ENCODE measurements at places on chromosomes 13 and 19.

- DNase-seq = no peak
Observed at GRCh38 chr13:66581675-66582074, 648.5 kb downstream of the PCDH9 start.

GRCh38 chr13:45826731-45827130, 24.8 kb downstream of the SIAH3 start:
- no peak for DNase-seq

GRCh38 chr19:1590641-1591397, 1.8 kb downstream of the MBD3 start:
- DNase-seq = no peak

DNA sequence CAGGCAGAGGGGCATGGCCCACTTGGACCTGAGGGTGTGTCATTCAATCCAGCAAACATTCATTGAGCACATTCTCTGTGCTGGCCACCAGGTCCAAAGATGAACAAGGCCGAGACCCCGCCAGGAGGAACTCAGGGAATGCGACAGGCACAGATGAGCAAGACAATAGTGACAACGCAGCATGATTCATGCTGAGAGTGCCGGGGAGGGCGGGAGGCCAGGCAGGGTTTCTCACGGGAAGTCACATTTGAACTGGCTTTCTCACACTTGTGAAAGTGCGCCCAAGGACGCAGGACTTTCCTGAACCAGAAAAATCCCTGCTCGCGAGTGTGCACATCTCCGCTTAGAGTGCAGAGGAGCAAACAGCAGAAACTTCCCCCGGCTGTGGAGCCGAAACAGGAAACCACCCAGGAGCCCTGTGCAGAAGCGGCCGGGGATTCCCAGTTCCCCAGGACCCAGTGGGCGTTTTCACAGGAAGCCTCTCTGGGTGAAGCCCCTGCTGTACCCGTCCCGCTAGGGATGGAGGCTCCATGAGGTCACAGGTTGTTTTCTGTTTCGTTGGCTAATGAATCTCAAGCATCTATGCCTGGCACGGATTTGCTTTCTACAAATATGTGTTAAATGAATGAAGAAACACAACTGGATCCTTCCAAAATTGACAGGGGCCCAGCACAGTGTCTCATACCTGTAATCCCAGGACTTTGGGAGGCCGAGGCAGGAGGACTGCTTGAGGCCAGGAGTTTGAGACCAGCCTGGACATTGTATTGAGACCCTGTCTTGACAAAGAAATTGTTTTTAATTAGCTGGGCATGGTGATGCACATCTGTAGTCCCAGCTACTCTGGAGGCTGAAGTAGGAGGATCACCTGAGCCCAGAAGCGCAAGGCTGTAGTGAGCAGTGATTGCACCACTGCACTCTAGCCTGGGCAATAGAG, 68.4 kb upstream of the TM9SF2 start:
- DNase-seq = no peak

DNA sequence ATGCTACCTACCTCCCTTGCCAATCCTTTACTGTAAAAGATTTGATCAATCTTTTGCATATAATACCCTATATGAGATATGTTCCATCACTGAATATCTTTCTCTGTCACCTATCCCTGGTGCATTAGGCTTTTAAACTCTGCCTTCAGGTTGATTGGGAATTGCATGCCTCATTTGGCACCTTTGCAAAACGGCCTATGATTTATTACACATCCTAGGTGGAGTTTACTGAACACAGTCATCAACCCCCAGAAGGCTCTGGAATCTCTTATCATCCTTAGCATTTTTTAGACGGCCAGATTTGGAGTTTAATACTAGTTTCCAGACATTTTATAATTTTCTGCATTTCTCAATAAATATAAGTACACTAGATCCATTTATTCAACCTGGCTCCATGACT, 448.4 kb upstream of the SLC10A2 start:
- DNase-seq = no peak

- no peak for DNase-seq
Observed at GRCh38 chr13:93244918-93245280, 18.3 kb downstream of the GPC6 start.

GRCh38 chr13:40152145-40152544, 496.7 kb downstream of the COG6 start:
- no peak for DNase-seq

GRCh38 chr13:89584058-89584620, 1763.3 kb upstream of the MIR17HG start:
- DNase-seq = no peak

GRCh38 chr19:2827022-2827421, 7.4 kb downstream of the ZNF554 start:
- DNase-seq = no peak

- no peak for DNase-seq
Observed at GRCh38 chr19:7470540-7471305, 18.1 kb downstream of the PEX11G start.

- no peak for DNase-seq
Observed at GRCh38 chr19:22606954-22607652, 27.0 kb upstream of the ZNF492 start.

- no peak for DNase-seq
Observed at GRCh38 chr19:18591735-18592385, 3.3 kb downstream of the REX1BD start.

GRCh38 chr19:50537769-50538230, 24.1 kb upstream of the ASPDH start:
- peak; percentile 28 for DNase-seq

DNA sequence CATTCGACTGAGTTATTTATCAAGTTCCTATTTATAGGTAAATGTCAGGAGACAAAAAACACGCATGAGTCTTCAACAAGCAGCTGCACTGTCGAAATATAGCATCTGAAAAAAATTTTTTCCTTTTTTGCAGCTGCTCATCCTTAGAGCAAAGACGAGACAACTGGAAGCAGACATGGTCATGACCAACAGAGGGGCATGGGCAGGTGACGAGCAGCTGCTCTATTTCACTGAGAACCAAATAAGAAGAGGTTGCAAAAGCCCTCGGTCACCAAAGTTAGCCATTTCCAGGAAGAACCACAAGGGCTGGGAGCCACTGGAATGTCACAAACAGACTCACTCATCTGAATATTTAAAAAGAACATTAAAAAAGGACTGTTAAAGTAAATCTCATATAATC, 22.2 kb downstream of the SOHLH2 start:
- no peak for DNase-seq

DNA sequence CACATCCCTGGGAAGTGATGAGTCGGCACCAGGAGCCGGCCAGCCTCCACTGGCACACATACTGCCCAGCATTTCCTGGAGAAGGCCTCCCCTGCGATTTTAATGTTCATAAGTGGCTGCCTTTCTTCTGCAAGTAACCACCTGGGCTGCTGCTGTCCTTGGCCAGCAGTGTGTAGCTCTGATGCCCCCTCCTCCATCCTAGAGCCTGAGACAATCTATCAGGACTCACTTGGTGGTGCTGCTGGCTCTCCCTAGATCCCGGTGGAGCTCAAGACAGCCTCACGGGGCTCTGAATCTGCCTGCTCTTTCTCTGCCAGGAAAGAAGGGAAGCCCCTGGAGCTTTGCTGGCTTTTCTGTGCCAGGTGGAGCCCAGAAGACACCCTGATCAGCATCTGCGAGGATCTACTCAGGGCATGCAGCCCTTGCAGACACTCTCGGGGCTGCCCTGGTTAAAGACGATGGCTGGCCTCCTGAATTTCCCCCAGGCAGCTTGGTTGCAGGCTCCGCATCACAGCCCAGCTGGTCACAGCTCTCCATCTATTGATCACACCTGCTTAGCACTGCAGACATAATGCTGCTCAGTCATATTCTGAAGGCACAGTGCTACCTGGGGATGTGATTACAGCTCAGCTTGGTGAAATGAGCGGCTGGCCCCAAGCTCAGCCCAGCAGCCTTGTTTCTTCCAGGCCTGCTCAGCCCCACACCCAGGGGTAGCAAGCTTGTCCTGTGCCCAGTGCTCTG, 122.3 kb downstream of the ZDHHC20 start:
- DNase-seq = no peak

DNA sequence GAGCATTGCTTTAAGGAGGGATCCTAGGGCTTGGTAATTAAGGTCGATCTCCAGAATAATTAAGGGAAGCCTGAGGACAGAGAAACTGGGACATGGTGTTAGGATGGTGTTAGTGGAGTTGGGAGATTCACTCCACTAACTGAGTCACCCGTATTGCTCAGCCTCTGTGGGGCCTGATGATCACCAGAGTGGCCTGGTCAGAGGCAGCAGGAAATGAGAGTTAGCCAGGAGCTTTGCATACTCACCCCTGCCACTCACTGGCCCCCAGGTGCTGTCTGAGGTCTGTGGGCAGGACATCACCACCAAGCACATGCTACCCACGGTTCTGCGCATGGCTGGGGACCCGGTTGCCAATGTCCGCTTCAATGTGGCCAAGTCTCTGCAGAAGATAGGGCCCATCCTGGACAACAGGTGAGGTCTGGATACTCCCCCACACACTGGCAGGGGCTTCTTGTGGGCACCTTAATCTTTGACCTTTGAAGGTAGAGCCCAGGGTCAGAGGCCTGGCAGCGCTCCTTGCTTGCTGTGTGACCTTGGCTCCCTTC, 32.1 kb downstream of the PPP2R1A start:
- DNase-seq = no peak

GRCh38 chr19:49772850-49773432, 6.1 kb downstream of the AP2A1 start:
- no peak for DNase-seq

- no peak for DNase-seq
Observed at GRCh38 chr13:47719164-47719563, 281.9 kb downstream of the SUCLA2 start.

GRCh38 chr19:31340042-31341025, 8.9 kb downstream of the TSHZ3 start:
- no peak for DNase-seq

DNA sequence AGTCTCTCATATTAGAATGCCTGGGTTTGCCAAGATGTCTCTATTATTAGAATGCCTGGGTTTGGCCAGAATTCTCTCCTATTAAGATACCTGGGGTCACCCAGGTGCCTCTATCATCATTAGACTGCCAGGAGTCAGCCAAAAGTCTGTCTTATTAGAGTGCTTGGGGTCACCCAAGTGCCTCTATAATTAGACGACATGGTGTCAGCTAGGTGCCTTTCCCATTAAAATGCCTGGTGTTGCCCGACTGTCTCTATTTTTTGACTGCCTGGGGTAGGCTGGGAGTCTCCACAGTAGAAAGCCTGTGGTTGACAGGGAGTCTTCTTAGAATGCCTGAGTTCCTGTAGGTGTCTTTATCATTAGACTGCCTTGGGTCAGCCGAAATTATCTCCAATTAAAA, 1536.6 kb downstream of the UQCRFS1 start:
- no peak for DNase-seq

GRCh38 chr13:77429320-77430142, 102.6 kb upstream of the MYCBP2 start:
- DNase-seq = no peak

GRCh38 chr13:77029436-77029835, 2.5 kb upstream of the FBXL3 start:
- no peak for DNase-seq

DNA sequence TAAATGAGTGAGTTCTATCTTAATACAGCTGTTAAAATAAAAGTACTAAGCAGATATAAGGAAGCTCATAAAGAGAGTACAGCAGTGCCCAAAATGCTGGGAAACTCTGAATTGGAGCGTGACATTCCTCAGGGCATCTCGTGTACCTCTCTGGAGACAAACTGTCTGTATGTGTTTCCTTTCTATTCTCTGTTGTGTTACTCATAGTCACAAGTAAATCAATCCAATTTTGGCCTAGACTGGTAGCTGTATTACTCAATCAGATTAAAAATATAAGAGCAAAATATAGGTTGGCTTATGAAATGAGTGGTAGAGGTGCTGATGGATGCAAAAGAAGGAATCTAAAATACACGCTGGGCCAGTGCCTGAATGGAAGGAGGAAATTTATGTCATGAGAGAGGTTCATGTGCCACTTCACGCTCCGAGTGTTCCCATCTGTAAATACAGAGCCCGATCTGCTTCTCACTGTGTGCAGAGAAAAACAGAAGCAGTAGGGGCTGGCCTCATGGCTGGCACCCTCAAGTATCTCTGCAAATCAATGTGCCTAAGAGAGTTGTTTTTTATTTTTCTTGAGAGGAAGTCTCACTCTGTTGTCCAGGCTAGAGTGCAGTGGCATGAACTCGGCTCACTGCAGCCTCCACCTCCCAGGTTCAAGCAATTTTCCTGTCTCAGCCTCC, 58.7 kb upstream of the RGCC start:
- no peak for DNase-seq

DNA sequence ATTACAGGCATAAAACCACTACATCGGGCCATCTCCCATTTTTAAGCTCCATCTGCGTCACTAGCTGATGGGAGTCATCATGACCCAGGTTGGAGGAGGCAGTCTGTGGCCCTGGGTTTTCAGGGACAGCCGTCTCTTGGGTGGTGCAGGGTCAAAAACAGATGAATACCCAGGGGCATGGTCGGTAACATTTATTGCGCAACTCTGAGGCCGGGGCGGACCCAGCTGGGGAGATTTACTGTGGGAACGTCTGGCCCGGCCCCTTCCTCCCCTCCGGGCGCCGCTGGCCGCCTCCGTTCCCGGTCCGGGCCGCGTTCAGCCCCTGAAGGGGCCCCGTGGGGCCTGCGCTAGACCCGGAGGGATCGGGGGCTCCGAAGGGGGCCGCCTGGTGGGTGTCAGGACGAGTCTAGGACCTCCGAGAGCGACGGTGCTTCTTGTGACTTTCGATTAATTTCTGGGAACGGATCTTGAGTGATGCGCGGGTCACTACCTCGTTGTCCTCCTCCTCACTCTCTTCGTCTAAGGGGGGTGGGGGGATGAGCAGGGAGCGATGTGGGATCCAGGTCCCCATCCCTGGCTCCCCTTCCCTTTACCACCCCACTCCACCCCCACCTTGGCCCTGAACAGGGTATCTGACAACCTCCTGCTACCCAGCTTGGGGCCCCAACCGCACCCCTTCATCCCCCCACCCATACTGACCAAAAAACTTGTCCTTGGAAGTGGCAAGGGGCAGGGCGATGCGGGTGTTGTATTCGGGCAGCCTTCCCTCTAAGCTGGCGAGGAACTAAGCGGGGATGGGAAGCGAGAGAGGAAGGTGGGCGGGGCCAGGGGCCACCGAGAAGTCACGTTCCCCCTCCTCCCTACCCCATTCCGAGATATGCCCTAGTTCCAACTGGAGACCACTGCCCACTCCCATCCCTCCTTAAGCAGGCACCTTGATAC, 1.6 kb upstream of the RGL3 start:
- DNase-seq = no peak

DNA sequence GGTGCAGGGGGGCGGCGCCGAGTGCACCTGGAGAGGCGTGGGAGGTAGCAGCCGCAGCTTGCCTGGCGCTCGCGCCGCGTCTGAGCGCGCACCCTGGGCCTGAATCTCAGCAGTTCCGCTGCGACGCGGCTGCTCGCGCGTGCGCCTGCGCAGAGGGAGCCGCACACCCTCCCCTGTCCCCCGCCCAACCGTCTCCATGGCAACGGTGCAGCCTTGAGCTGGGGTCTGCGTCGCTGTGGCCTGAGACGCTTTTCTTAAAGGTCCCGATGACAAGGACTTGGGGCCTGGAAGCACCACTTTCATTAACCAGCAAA, at the start of gene PNMA8B:
Gene PNMA8B (minus strand): TSS at position 82 of the 314 bp plus-strand sequence. CDS start 402 bp downstream, outside the sequence.
- DNase-seq = no peak

Measured in left renal cortex interstitium (tissue), 4 donors.